ENCODE measurements at places on chromosomes 4 and X.

DNA sequence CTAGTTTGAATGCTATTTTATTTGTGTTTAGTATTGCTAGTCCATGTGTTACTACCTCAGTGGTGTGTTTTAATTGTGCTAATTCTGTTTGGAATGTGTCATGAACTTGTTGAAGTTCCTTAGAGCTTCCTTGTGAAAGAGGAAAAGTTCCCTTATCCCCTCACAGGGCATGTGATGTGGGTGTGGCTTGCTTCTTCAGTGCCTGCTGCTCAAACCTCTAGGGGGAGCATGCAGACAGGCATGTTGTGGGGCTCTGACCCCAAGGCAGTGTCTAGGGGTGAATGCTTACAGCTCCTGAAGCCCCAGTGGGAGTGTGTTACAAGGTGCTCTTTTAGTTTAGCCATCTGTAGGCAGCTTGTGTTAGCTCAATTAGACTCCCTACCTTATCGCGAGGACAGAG is 86.5 kb downstream of the MAGED4 start:
- DNase-seq = no peak

- no peak for DNase-seq
Measured at GRCh38 chr4:52028970-52029369, 8.8 kb upstream of the LRRC66 start.

DNA sequence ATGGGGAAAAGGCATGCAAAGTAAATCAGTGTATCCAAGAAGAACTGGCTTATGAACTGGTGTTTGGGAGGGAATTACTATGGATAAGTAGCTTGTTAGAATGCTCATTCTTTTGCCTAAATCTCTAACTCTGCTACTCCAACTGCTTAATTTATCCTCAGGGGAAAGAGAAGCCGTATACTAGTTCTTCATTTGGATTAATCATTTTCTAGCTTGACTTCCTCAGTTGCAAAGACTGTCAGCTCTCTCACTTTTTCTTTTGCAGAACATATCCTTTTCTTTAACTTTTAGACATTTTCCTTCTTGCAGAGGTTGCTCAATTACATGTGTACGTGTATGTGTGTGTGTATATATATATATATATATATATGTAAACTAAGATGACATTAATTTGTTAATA is 21.9 kb downstream of the GPRIN3 start:
- no peak for DNase-seq

DNA sequence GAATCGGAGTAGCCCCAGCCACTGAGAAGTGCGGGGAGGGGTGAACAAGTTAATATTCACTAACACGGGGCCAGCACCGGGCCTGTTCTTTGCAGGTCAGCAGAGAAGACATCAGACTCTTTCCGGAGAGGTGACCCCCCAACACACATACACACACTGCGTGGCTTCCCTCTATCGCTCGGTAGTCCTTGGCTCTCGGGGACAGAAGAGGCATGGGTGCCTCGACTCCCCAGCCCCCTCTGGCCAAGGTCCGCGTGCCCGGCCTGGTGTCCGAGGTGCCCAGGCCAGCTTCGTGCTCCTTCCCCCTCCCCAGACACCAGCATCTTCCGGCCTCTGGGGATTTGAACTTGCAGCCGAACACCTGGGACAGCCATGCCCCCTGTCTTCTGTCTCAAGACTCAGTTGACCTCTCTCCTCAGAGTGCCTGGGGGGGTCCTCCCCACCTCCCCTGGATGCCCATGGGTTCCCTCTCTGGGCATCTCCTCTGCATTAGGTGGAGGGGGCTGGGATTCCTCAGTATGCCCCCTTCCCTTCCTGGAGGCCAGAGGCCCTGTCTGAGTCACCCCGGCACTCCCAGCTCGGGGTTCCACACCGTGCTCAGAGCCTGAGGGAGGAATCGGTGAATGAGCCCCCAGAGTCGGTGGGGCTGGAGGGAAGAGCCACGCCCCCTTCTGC is 104.5 kb downstream of the SORCS2 start:
- DNase-seq = no peak

DNA sequence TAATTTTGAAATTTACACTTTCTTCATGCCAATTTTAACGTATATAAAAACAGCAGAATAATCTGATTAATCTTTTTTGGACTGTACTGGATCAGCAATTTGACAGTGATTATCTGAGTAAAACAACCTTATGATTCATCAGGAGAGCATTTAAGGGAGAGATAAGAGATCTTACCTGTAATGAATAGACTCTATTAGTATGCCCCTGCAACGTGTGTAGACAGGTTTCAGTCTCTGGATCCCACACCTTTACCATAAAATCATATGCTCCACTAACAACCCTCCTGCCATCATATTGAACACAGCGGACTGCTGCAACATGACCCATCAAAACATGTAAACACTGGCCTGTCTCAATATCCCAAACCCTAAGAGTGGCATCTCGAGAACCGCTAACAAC is 210.1 kb downstream of the FBXW7 start:
- DNase-seq = no peak

DNA sequence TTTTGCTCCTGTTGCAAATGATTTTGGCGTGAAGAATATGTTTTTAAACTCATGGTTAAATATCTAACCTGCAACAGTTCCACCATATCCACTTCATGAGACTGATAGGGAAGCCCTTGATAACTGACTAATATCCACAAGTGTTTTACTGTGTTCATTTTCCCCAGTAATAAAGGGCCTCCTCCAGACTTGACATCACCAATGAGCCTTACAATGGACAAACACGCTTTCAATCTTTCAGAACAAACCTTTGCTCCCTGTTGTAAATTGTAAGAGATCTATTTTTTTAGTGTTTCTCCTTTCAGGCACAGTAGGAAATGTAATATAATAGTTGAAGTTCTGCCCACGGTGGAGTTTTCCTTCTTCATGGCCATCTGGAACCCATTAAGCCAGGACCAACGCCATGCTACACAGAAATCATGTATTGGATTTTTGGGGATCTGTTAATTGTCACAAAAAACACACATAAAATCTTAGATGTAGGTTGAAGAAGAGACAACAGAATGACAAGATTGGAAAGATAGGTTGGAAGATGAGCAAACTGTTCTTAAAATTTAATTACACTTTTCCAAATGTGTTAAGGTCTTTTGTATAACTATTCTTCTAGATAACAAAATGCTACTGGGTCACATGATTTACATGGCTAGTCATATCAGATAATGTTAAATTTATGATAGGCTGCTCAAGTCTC is 1030.1 kb downstream of the FSTL5 start:
- no peak for DNase-seq

DNA sequence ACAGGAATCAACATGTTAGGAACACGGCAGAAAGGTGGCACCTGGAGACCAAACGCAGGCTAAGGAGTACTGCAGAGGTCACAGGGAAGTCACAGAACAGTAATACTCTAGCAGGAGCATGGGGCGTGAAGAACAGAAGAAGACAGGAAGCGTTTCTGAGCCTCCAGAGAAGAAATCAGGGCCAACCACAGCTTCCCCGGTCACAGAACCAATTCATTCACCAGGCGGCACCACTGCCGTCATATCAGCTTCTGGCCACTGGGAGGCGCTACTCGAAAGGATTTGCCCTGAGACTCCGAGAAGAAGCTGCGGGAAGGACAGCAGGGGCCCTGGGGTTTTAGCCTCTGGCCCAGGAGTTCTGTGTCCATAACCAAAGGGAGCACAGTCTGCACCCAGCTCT is 78.0 kb upstream of the DRD5 start:
- DNase-seq = peak; percentile 30

DNA sequence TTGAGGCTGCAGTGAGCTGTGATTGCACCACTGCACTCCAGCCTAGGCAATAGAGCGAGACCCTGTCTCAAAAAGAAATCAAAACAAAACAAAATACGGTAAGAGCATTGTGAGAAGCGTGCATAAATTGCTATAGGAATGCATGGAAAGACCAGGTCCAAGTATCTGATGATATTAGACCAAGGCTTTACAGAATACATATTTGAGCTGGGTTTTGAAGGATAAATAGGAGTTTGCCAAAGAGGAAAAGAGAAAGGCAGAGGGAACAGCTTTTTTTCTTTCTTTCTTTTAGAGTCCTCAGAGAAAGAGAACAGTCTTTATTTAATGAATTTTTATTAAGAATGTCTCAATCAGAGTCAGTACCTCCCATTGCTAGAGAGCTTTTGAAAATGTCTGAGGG is 79.5 kb upstream of the PRPS1 start:
- DNase-seq = no peak

DNA sequence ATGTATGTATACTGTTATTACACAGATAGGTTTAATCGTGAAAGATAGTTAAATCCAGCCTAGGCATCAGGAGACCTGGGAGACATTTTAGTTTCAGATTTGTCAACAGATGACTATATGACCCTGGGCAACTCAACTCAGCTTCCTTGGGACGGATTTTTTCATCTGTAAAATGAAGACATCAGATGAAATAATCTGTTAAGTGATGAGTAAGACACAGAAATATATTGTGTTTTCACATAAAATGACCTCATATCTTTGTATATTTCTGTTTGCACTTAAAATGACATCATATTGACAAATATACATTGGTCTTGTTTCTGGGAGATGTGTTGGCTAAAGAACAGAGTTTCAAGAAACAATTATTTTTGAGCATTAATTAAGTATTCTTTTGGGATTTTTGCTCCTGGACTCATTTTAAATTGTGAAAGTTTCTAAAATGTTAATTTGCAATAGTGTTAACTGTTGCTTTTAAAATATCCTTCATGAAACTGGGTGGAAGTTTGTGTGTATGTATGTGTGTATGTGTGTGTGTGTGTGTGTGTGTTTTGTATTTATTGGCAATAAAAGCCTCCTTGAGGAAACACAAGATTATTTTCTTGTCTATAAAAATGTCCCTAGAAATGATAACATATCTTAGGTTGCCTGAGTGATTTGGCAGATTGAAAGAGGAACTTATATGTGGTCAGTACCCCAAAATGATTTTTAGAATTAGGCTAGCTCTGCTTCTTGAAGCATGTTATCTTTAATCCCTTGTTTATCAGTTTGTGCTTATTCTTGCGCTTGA is 29.1 kb upstream of the MMAA start:
- DNase-seq = no peak

- no peak for DNase-seq
Measured at GRCh38 chr4:83267830-83268475, 16.6 kb downstream of the COQ2 start.

DNA sequence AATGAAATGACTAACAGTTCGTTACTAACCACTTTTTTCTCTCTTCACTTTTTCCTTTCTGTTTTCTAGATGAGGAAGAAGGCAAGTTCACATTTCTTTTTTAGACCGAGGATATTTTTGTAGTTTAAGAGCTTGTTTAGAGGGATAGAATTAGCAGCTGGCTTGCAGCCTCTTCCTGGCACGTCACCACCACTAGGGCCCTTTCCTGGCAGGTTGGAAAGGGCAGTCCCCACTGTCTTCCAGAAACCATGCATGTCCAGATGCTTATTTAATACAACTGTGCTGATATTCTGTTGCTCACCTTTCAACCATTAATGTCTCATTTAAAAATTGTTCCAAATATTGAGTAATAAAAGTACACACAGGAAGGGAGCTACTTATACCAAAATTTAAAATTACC is 209.5 kb upstream of the PACRGL start:
- no peak for DNase-seq

- no peak for DNase-seq
Measured at GRCh38 chr4:150828159-150828558, 186.9 kb downstream of the LRBA start.

DNA sequence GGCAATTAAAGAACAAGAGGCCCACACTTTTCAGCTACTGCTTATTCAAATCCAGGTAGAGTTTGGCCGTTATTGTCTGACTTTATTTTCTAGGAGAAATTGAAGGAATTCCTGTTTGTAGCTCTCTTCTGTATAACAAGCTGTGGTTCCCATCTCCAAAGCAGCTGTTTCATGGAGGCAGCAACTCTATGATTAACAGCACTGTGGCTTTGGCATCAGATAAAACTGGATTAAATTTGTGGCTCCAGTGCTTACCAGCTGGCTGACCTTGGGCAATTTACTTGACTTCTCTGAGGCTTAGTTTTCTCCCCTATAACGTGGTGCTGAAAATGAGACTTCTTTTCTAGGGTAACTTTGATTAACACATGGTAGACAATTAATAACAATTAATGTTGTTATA is 28.1 kb downstream of the SLC30A9 start:
- DNase-seq = no peak

GRCh38 chr4:135553213-135553612 is 1351.6 kb upstream of the PABPC4L start:
- DNase-seq = no peak

GRCh38 chrX:56233682-56234081 is 1.5 kb downstream of the KLF8 start:
- no peak for DNase-seq

GRCh38 chrX:104330966-104331365 is 76.2 kb upstream of the ESX1 start:
- DNase-seq = no peak

- no peak for DNase-seq
Measured at GRCh38 chr4:169345316-169345721, 74.6 kb upstream of the SH3RF1 start.

Data from stimulated activated CD8-positive, alpha-beta memory T cell treated with anti-CD3 and anti-CD28 coated beads, Interleukin-15, amount 100 ng/mL, for 1 hour (primary cell).